Erythroblast (primary cell): ENCODE measurements at places on chromosomes 11 and 22.

- DNase-seq = peak; percentile 58
Measured at GRCh38 chr22:33579448-33580093, 340.7 kb downstream of the LARGE1 start.

DNA sequence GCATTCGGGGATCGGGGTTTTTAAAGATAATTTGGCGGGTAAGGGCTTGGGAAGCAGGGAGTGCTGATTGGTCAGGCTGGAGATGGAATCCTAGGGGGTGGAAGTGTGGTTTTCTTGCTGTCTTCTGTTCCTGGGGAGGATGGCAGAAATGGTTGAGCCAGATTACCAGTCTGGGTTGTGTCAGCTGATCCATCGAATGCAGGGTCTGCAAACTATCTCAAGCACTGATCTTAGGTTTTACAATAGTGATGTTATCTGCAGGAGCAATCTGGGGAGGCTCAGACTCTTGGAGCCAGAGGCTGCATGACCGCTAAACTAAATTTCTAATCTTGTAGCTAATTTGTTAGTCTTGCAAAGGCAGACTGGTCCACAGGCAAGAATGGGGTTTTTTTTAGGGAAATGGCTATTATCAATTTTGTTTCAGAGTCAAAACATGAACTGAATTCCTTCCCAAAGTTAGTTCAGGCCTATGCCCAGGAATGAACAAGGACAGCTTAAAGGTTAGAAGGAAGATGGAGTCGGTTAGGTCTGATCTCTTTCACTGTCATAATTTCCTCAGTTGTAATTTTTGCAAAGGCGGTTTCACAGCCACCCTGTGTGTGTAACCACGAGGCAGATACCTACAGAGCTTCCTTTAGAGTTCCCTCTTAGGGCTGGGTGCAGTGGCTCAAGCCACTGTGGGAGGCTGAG is 10.2 kb downstream of the SCGB1A1 start:
- no peak for DNase-seq

GRCh38 chr11:102323542-102324251 is 6.4 kb downstream of the BIRC3 start:
- no peak for DNase-seq

DNA sequence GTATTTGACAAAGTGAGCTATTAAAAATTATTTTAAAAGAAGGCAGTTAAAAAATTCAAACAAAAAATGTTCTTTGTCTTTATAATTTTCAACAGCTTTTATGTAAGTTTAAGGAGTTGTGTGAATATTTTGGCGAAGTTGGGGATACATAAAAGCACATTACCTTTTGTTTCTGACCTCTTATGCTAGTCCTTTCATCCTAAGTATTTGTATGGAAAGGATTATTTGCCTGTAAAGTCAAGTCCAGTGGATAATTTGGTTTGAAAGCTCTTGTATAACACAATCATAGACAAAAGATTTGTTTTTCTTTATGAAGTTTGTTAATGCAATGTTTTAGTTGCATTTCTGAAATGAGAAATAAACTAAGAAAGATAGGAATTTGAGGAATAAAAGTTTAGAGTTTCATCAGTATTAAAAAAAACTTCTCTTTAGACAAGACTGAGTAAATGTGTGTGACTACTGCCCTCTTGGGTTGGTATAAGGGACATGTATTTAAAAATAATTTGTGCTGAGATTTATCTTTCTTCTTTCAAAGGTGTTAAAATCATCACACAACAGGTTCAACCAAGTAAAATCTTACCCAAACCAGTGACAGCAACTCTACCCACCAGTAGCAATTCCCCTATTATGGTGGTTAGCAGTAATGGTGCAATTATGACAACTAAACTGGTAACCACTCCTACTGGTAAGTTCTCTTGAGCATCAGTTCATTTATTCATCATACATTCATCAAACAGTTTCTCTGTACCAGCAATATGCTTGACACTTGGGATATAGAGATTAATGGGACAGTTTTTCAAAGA is 68.2 kb downstream of the EMSY start:
- DNase-seq = peak; percentile 17

DNA sequence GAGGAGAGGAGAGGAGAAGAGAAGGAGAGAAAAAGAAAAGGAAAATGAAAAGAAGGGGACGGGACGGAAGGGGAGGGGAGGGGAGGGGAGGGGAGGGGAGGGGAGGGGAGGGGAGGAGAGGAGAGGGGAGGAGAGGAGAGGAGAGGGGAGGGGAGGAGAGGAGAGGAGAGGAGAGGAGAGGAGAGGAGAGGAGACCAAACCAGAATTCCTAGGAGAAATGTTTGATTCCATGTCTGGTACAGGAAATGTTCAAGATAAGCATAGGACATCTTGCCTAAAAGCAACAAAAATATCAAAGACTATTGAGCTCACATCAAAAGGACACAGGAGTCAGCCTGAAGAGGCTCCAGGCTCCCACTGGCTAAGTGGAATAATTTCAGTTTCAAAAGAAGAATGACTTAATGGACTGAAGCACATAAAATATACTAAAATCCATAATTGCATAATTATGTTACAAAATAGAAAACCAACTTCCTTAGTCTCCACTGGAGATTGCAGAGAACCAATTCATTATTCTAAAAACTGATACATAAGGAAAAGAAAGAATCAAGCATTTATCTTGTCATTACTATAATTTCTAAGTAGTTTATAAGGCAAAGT is 101.1 kb upstream of the APOA1 start:
- no peak for DNase-seq

- DNase-seq = peak; percentile 63
Measured at GRCh38 chr11:118791961-118792569, 1.1 kb upstream of the DDX6 start.

DNA sequence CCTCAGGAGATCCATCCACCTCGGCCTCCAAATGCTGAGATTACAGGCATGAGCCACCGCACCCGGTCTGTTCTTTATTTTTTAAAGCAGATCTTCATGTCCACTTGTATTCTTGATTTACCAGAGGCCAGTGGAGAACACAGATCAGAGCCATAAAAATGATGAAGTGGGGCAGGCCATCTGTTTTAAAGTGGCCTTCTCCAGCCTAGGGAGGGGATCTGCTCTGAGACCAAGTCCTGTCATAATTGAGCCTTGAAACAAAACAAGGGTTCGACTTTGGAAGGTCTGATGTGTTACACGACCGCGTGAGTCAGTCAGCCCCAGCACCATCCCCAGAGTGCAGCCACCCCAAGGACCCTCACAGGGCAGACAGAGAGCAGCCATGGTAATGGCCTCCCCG is 27.5 kb downstream of the ABCC8 start:
- no peak for DNase-seq

GRCh38 chr22:32794449-32795213 is 6.9 kb upstream of the TIMP3 start:
- no peak for DNase-seq

DNA sequence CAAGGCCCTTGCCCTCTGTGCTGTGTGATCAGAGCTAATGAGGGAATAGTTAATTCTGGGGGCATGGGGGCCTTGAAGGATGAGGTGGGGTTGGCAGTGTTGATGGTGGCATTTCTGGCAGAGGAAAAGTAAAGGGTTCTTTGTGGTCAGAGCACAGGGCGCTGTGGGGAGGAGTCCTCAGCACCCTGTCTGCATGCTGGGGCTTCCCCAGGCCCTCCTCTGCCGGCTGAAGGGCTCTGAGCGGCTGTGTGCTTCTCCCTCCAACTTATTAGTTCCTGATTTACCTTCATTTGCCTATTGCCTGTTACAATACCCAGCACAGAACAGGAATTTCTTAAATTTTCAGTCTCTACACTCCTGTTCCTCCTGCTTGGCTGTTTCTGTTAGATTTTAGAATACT is 122.8 kb downstream of the HIPK3 start:
- DNase-seq = no peak

- no peak for DNase-seq
Measured at GRCh38 chr11:57436031-57436430, 9.1 kb upstream of the SLC43A3 start.

DNA sequence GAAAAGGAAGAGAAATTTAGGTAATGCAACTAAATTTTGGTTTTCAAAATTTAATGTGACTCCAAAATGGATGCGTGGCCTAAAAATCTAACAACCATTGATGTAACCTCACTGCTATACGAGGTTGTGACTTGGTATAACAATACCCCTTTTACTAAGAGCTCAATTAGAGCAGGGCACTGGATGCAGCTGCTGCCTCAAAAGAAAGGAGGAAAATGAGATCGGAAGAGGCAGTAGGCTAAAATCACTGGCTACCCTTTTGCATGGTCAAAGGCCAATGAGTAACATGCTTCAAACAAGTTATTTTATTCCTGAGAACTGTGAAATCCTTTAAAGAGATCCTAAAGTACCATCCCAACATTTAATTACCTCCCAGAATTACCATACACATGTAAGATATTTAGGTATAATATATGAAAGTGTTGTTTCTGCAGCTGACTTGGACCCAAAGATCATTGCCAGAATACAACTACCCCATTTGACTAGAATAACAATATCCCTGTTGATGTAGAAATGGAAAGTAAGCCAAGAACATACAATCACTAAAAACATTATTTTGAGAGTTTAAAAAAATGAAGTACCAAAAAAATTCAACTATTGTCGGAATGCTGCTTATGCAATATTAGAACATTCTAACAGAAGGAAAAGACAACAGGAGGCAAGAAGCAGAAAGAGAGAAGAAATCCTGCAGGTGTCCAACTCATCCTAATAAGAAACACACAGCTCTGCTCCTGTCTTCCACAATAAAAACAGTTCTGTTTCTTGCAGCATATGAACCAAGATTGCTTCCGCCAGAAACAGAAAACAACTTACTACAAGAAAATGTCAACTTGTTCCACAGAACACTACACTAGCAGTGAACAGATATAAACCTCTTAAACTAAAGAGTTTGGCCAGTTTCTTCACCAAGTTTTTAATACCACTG is 15.0 kb downstream of the SIK3 start:
- no peak for DNase-seq

GRCh38 chr11:115848080-115848479 is 343.9 kb upstream of the CADM1 start:
- DNase-seq = no peak

GRCh38 chr11:103880968-103881367 is 155.5 kb upstream of the DDI1 start:
- DNase-seq = no peak

GRCh38 chr11:61635304-61635703 is 44.9 kb upstream of the DAGLA start:
- DNase-seq = no peak
